Aorta (tissue), 5 donors: ENCODE measurements at places on chromosomes 4 and X. TPM values are rescaled to one million over a fixed set of nuclear protein-coding genes. Genes with fewer than 3 reads are reported as not detected.
A peak's percentile ranks its signal among the peaks of the same experiment; 100 is the strongest.

The TMPRSS11F gene
- total RNA-seq: not detected

The KIT gene
- total RNA-seq: 18.7 TPM

The PNMA6F gene
- total RNA-seq: not detected

GRCh38 chr4:1299301-1299860 lies 9.7 kb downstream of the MAEA start:
- DNase-seq: peak; percentile 71

The ALAS2 gene
- 10.4 TPM for total RNA-seq
